ENCODE measurements at places on chromosomes 1 and 21. TPM values are rescaled to one million over a fixed set of nuclear protein-coding genes. Genes with fewer than 3 reads are reported as not detected.

Gene PDPN
- 16.7 TPM for total RNA-seq

Gene OR10Z1
- not detected for total RNA-seq

Gene CRB1
- total RNA-seq, result 0.05 TPM

DNA sequence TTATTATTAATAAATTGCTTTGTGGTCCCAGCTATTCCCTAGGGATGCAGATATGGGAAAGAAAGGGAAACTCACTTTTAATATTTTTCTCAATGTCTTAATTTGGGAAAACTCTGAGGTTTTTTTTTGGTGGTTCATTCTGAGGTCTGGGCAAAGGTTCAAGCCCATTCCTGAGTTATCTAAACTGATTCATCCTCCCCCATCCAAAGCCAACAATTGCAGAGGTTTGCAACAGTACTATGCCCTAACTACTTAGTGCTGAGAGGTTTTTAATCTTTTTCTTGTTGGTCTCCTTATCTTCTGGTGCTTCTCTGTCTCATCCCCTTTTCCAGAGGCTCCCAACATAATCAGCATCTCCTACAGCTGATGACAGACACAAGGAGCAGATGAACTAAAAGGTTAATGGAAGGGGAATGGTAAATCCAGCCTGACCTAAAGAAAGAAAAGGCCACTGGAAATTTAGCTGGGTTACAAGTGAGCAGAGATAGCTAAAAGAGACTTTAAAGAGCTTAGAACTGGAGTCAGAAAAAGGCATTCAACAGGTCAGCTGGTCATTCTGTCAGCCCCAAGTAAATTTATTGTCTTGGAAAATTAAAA lies 390.4 kb downstream of the TGFB2 start:
- no peak for DNase-seq
- peak overlapping the region; percentile 56 for H3K27ac ChIP-seq
- peaks cover 21% of the 10 kb centered on the region for H3K4me1 ChIP-seq
- no peaks in the 10 kb centered on the region for H3K27me3 ChIP-seq
- H3K36me3 ChIP-seq, result no peaks in the 10 kb centered on the region

GRCh38 chr1:51331206-51332100 lies 1.1 kb upstream of the TTC39A start:
- H3K27me3 ChIP-seq, result peaks cover 35% of the 10 kb centered on the region
- peaks cover 32% of the 10 kb centered on the region for H3K4me1 ChIP-seq
- H3K36me3 ChIP-seq, result no peaks in the 10 kb centered on the region
- peak overlapping the region; percentile 87 for H3K27ac ChIP-seq

DNA sequence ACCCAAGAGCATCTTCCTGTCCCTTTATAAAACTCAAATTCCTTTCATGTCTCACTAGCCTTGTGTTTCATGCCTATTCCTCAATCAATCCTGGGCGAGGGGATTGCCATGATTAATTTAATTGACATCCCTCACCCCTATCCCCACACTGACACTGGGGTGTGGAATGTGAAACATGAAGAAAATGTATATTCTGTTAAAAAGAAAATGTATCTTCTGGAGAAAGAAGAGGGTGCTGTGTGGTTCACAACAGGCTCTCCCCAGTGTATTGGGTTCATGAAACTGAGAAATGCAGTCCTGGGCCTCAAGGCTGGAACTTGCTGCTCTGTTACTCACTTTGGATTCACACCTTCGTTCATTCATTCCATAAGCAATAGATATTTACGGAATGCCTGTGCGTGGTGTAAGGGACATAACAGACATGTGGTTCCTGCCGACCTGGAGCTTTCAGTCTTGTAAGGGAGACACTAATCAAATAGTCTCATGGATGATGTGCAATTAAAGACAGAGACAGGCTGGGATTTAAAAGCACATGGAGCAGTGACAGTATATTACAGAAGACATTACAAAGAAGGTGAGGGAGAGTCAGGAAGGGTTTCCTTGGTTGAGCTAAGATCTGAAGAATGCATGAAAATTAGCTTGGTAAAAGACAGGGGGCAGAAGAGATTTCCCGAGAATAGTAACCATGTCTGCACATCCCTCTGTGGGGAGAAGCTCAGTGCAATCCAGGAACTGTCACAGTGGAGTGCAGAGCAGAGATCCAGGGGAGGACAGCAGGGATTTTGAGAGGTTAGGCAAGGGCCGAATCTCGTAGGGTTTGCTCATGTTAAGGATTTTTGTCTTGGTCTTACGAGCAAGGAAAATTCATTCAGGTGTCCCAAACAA lies 32.1 kb downstream of the SERTAD4 start:
- H3K27me3 ChIP-seq, result peaks cover 26% of the 10 kb centered on the region
- H3K36me3 ChIP-seq, result no peaks in the 10 kb centered on the region
- peaks cover 42% of the 10 kb centered on the region for H3K4me1 ChIP-seq
- H3K27ac ChIP-seq, result no peak overlapping the region
- DNase-seq, result no peak

- peaks cover 27% of the 10 kb centered on the region for H3K4me1 ChIP-seq
- DNase-seq, result no peak
- H3K36me3 ChIP-seq, result no peaks in the 10 kb centered on the region
- no peak overlapping the region for H3K4me3 ChIP-seq
- H3K27ac ChIP-seq, result no peak overlapping the region
These were observed 228.2 kb downstream of the NFIA start for GRCh38 chr1:61310538-61310937.

DNA sequence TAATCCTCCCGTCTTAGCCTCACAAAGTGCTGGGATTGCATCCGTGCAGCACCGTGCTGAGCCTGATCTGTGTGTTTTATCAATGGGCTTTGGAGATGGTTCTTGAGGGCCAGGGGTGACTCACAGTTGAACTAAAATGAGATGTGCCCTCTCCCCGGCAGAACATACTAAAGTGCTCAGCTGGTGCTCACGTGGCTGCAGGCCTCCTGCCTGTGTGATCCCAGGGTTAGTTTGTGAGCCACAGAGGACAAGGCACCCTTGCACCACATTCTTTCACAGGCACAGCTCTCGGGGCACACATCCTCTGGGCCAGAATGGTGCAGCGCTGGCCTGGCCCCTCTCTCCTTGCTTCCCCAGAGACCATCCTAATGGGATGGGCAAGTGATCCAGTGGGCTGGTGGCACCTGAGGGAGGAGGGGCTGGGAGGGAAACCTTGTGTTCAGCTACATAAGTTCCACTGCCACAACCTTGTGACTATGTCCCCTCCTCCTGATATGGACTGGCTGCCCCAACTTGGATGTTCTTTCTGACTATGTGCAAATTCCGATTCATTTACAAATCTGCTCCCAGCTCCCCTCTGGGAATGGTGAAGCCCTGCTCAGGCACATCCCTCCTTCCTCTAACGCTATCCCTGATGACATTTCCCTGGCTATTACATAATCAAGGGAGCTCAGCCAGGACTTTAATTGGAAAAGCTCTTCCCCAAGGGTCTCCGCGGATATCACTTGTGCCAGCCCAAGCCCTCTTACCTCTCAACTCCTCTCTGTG lies 197.0 kb upstream of the EDN2 start:
- no peaks in the 10 kb centered on the region for H3K27me3 ChIP-seq
- H3K4me1 ChIP-seq, result peaks cover 50% of the 10 kb centered on the region
- H3K36me3 ChIP-seq, result no peaks in the 10 kb centered on the region

DNA sequence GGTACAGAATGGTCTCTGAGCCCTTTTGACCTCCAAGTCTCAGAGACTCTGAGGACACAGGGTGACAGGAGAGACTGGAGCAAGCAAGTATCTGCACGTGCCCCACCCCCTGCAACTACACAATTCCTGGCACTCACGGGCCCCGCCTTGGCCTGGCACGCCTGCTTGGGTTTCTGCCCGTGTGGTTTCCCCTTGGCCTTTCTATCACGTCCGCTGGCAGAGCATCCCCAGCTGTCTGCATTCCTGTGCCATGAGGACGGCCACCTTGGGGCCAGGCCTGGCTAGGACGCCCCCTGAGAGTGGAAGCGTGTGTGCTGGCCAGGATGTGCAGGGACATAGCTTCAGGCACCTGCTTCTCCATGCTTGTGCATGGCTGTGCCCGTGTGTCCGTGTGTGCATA lies 14.3 kb upstream of the EDN2 start:
- H3K4me1 ChIP-seq, result peaks cover 83% of the 10 kb centered on the region
- no peak overlapping the region for H3K4me3 ChIP-seq
- no peaks in the 10 kb centered on the region for H3K36me3 ChIP-seq

DNA sequence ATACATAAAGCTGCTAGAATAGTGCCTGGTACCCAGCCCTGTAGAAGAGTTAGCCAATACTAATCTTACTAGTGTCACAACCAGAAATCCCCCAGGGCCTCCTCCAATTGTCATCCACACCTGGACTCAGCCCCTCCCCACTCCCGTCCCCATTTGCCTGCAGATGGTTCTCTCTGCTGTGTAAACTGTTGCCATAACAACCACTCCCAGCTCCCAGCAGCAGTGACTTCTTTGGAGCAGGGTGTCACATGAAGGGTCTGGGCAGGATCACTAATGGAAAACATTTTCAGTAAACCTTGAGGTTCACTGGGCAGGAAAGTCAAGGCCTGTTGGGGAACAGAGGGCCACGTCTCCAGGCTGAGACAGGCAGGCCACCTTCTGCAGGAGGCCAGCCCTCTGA lies 126.0 kb upstream of the IPO9 start:
- H3K27ac ChIP-seq, result peak overlapping the region; percentile 85
- H3K4me1 ChIP-seq, result peaks cover 53% of the 10 kb centered on the region
- no peaks in the 10 kb centered on the region for H3K27me3 ChIP-seq

GRCh38 chr1:156648951-156649350 lies 7.0 kb downstream of the BCAN start:
- no peak overlapping the region for H3K4me3 ChIP-seq
- no peak for DNase-seq
- H3K4me1 ChIP-seq, result no peaks in the 10 kb centered on the region
- peaks cover 97% of the 10 kb centered on the region for H3K27me3 ChIP-seq

GRCh38 chr1:18278946-18279345 lies 171.3 kb downstream of the IGSF21 start:
- peaks cover 86% of the 10 kb centered on the region for H3K27me3 ChIP-seq
- no peak overlapping the region for H3K4me3 ChIP-seq
- H3K27ac ChIP-seq, result no peak overlapping the region
- H3K4me1 ChIP-seq, result no peaks in the 10 kb centered on the region

- no peak overlapping the region for H3K4me3 ChIP-seq
- H3K36me3 ChIP-seq, result no peaks in the 10 kb centered on the region
- no peaks in the 10 kb centered on the region for H3K27me3 ChIP-seq
- no peak overlapping the region for H3K27ac ChIP-seq
- no peak for DNase-seq
These were observed 75.2 kb upstream of the GADD45A start for GRCh38 chr1:67609577-67610341.
